Kidney (tissue), 22 donors: ENCODE measurements at places on chromosomes 11 and 22. TPM values are rescaled to one million over a fixed set of nuclear protein-coding genes. Genes with fewer than 3 reads are reported as not detected.
A peak's percentile ranks its signal among the peaks of the same experiment; 100 is the strongest.

The GRIK4 gene
- not detected for polyA plus RNA-seq

GRCh38 chr11:57640068-57640800 is 9.5 kb downstream of the YPEL4 start:
- DNase-seq: no peak

- DNase-seq: peak; percentile 70
Measured at GRCh38 chr11:22192642-22193347, at the start of gene ANO5. Gene ANO5, plus strand, starts transcription at chr11:22193085. Its CDS starts 408 bp downstream, at chr11:22193493.

GRCh38 chr11:68749229-68750123 is 1.8 kb downstream of the TESMIN start:
- DNase-seq: no peak

The TH gene
- polyA plus RNA-seq: not detected

- no peak for DNase-seq
Measured at GRCh38 chr11:60121264-60121663, 32.8 kb downstream of the MS4A2 start.

The KCNC1 gene
- polyA plus RNA-seq: not detected

GRCh38 chr22:25818541-25818940 is 76.6 kb downstream of the MYO18B start:
- DNase-seq: no peak

- no peak for DNase-seq
Measured at GRCh38 chr11:60781286-60781980, 3.7 kb upstream of the MS4A10 start.

DNA sequence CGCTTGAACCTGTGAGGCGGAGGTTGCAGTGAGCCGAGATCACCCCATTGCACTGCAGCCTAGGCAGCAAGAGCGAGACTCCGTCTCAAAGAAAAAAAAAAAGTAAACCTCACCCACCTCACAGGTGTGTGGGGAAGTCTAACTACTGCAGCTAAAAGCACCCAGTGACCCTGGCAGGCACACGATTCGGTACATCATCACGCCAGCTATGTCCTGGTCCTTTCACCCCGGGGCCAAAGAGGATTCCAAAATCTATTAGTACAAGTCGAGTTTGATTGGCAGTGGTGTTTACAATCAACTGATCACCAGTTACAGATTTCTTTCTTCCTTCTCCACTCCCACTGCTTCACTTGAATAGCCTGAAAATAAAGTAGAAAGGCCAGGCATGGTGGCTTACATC is 6.3 kb downstream of the TST start:
- DNase-seq: no peak

GRCh38 chr22:43853328-43853931 is 8.9 kb downstream of the SULT4A1 start:
- DNase-seq: no peak

The TEAD1 gene
- 7.6 TPM for polyA plus RNA-seq

The OR8G1 gene
- polyA plus RNA-seq: not detected

DNA sequence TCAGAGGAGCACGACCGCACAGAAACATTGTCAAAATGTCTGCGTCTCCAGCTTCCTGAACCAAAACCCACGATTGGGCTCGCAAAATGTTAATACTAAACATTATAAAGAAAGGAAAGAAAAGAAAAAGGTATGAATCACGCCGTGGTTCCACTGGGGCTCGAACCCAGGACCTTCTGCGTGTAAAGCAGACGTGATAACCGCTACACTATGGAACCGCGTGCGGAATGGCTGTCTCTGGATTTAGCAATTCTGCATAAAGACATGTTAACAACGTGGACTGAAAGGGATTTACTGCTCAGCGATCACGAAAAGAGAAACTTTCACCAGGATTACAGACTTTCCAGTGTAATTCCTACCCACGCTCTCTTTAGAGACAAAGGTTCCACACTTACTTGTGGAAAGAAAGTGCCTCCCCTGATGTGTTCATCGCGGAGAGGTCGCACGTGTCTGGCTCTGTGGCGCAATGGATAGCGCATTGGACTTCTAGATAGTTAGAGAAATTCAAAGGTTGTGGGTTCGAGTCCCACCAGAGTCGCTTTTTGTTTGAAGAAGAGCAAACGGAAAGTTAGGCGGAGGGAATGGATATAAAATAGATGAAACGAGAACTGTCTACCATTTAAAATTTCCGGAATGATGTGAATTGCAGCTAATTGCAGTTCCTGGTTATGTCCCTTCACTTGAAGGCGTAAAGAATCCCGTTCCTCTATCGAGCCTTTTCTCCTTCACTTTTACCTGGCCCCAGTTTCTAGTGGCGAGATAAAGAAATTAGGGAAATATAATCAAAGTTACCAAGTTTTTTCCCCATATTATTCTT is 39.7 kb downstream of the OR4D9 start:
- DNase-seq: peak; percentile 90

The OR52B2 gene
- polyA plus RNA-seq: not detected

DNA sequence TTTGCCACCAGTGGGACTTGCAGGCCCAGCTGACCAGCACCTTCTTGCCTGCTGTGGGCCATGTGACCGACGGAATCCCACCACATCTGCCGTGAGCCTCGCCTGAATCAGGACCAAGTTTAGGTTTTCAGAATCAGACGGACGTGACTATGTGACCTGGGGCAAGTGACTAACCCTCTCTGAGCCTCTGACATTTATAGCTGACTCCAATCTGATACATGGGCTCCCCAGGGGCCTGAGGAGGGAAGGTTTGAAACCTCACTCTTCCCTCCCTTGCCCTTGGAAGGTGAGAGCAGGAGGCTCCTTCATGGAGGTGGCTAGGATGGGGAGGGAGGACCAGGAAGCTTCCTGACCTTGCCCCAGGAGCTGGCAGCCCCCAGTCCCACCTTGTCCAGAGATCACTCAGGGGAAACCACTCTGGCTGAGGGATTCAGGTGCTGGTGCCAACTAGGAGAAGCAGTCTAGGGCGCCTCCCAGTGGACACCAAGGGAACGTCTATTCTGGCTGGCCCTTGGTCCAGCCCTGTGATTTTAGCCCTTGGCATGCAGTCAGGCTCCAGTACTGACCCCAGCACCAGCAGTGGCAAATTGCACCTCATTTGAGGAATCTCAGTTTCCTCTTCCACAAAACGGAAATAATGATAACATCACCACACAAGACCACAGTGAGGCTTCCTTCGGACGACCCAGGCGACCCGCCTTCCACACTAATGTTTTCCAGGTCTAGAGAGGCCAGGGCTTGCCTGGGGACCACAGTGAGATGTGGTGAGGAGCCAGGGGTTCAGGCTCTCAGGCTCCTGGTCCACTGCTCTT is 47.2 kb upstream of the SYT7 start:
- peak; percentile 75 for DNase-seq

GRCh38 chr11:35964841-35965240 is 21.0 kb downstream of the LDLRAD3 start:
- no peak for DNase-seq

DNA sequence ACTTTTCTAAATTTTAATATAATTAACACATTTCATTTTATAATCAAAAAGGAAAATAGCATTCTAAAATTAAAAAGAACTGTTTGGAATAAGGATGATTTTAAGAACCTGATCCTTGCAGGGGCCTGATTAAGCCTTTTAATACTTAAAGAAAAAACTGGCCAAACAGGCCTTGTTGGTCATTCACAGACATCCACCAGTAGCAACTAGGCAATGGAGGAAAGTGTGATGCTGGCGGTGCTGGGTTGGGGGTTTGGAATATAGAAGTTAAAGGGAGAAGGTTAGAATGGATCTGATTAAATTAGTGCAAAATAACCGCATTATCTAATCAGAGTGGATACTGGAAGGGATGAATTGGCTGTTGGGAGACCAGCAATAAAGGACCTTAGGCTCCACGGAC is 16.9 kb upstream of the TEAD1 start:
- DNase-seq: no peak

The OR52I1 gene
- polyA plus RNA-seq: not detected

GRCh38 chr11:79026803-79027445 is 413.9 kb downstream of the TENM4 start:
- DNase-seq: peak; percentile 6

The PATE4 gene
- not detected for polyA plus RNA-seq

The RASD2 gene
- polyA plus RNA-seq: 1.1 TPM

GRCh38 chr22:48070083-48070482 is 1307.6 kb downstream of the TBC1D22A start:
- no peak for DNase-seq

DNA sequence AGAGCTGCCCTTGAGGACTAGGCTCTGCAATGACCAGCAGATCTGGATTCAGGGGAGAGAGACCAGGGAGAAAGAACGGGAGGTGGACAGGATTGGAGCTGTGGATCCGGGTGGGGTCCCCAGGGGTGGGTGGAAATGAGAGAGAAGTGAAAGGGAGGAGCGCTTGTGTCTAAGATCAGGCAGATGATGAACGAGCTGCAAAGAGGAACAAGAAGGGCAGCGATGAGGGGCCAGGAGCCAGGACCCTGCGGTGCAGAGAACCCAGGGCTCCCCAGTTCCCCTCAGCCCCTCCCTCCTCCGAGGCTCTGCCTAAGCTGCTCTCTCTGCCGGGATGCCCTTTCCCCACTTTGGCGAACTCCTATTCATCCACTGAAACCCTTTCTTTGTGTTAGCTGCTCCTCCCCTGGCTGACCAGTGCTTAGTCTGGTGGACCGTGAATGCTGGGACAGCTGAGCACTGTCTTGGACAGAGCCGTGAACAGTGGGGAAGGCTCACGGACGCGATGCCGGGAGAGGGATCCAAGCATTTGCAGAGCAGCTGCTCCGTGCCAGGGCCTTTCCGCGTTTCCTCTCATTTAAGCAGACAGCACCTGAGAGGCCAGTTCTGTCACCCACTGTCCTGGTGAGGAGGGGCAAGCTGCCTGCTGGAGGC is 35.9 kb downstream of the SHISAL1 start:
- DNase-seq: no peak

- no peak for DNase-seq
Measured at GRCh38 chr11:35798423-35798822, 135.8 kb downstream of the TRIM44 start.

The GAS2 gene
- polyA plus RNA-seq: 6.8 TPM

DNA sequence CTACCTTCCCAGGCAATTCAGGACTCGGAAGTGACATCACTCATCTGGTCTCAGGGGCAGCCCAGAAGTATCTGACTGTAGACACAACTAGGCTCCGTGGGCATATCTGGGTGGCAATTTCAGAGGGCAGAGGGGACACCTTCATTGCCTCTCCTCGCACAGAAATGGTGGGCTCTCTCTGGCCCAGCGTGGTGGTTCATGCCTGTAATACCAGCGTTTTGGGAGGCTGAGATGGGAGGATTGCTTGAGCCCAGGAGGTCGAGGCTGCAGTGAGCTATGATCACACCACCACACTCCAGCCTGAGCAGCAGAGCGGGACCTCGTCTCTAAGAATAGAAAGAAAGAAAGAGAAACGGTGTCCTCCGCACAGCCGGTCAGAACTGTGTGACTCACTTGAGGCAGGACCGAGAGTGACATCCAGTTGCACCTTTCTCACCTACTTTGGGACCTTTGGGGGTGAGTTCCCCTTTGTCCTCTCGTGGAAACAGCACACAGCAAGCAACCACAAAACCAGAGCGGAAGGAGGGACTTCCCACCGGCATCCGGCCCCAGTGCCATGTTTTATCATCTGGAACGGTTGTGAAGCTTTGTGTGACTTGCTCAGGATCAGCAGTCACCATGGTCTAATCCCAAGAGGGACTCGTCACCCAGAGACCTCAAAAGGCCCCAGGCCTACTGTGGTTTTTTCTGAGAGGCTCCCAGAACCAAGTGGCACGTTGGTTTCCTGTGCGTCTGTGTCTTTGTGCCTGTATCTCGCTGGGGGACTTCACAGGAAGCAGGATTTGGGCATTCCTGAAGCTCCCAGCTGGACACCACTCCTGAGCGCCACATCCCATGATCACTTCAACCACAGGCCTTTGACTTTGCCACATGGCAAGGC is 38.4 kb upstream of the EMID1 start:
- DNase-seq: no peak

GRCh38 chr11:103901656-103902055 is 134.8 kb upstream of the DDI1 start:
- DNase-seq: no peak

GRCh38 chr22:48798281-48799226 is 1029.1 kb downstream of the BRD1 start:
- no peak for DNase-seq

The TSGA10IP gene
- polyA plus RNA-seq: not detected

The FUT4 gene
- polyA plus RNA-seq: 1.2 TPM

- DNase-seq: no peak
Measured at GRCh38 chr11:93072229-93072914, 102.9 kb downstream of the MTNR1B start.

- DNase-seq: no peak
Measured at GRCh38 chr11:68704887-68705286, 20.5 kb downstream of the GAL start.

The CD6 gene
- polyA plus RNA-seq: 0.24 TPM

GRCh38 chr11:66418168-66418985 is 2.5 kb upstream of the NPAS4 start:
- DNase-seq: peak; percentile 86

DNA sequence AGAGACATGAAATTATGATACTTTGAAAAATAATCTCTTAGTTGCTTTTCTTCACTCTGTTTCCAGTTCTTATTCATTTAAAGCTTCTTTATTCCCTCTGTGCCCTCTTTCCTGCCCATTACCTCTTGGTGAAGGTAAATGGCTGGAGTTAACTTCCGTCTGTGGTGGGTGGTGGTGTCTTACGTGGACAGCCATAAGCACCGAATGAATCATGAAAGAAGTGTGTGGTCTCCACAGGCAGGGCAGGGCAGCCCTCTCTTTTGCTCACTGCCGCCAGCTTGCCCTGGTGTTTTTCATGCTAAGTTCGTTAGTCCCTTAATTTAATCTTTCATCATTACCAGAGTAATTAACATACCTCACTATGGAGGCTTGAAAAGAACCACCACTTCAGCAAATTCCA is 98.7 kb upstream of the SORL1-AS1 start:
- no peak for DNase-seq

DNA sequence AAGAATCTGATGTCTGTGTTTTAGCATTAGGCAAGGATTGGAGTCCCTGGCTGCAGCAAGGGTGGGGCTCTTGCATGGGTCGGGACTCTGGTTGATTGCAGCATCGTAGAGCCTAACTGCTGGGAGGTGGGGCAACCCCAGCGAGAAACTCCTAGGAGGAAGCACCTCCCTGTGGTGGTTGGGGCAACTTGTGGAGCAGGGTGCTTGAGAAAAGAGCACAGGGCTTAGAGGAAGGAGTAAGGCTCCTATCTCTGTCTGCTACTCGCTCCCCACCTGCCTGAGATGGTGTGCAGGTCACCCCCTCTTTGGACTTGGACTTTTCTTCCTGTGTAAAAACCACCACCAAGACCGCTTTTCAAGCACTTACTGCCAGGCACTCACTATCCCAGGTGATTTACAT is 15.6 kb downstream of the SREBF2 start:
- no peak for DNase-seq

The NXPE1 gene
- polyA plus RNA-seq: not detected

GRCh38 chr11:119694334-119694733 is 34.7 kb downstream of the NECTIN1 start:
- DNase-seq: no peak
